ENCODE measurements at places on chromosomes 1 and 21. TPM values are rescaled to one million over a fixed set of nuclear protein-coding genes. Genes with fewer than 3 reads are reported as not detected.

DNA sequence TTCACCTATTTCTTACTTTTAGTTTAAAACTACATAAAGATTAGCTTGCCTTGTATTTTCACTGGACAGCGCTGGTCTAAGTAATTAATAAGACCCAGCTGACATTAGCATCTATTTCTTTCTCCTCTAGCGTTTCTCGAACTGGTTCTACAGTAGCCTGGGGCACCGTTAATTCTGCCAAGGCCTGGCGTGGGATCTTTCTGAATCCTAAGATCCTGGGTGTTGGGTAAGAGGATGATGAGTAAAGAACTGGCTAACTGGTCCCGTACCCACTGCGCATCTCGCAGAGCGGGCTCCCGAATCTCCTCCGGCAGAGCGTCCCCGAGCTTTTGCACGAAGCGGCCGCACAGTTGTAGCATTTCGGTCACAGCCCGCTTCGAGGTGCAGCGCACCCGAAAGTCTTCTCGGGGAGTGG, 309 bp downstream of the NSL1 start:
- peak overlapping the region; percentile 99 for H3K4me3 ChIP-seq
- H3K27me3 ChIP-seq: no peaks in the 10 kb centered on the region
- DNase-seq: no peak
- H3K27ac ChIP-seq: peak overlapping the region; percentile 94
- H3K4me1 ChIP-seq: peaks cover 43% of the 10 kb centered on the region

DNA sequence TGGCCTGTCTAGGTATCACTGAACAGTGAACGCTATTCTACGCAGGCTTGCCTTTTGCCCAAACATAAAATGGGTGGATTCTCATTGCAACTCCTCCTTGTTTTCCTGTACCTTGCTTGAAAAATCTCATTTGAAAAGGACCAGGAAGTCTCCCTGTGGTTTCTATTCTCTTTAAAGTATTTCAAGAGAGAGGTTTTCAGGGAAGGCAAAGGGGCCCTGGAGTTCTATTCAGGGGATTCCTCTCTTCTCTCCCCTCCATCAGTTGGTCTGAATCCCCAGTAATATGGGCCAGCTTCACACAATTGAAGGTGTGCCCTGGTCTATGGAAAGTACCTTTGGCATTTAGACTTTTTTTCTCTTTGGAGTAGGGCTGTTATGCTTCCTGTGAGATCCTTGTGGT, 311.3 kb downstream of the RGS7 start:
- H3K4me1 ChIP-seq: no peaks in the 10 kb centered on the region
- no peak for DNase-seq
- H3K4me3 ChIP-seq: no peak overlapping the region
- no peaks in the 10 kb centered on the region for H3K27me3 ChIP-seq
- H3K27ac ChIP-seq: no peak overlapping the region

The NOS1AP gene
- 0.35 TPM for total RNA-seq

The DNM3 gene
- 1.4 TPM for total RNA-seq

The ATP1A2 gene
- not detected for total RNA-seq

The FAM72B gene
- 37.1 TPM for total RNA-seq

Measured in activated CD4-positive, alpha-beta T cell treated with anti-CD3 and anti-CD28 coated beads for 36 hours (primary cell).